ENCODE measurements at places on chromosomes 3 and 15.

GRCh38 chr3:21668012-21668411 lies 83.0 kb downstream of the ZNF385D start:
- DNase-seq, result no peak

GRCh38 chr15:38406436-38406835 lies 47.5 kb upstream of the FAM98B start:
- DNase-seq, result no peak

DNA sequence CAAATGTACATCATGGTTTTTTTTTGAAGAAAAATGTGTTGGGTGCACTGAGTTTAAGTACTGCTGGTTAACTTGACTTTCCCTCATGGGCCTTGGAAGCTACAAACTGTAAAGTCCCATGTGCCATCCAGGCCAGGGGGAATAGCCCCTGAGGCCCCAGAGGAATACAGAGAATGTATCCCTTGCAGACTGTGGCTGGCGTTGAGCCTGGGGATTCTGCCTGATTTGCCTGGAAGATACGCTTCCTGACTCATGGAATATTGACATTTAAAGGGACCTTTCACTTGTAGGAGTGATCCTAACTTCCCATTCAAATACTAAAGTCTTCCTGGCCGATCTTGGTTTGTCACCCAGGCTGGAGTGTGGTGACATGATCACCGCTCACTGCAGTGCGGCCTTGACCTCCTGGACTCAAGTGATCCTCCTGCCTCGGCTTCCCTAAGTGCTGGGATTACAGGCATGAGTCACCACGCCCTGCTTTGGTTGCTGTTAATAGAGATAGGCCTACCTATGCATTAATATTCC lies 42.0 kb downstream of the ADAMTSL3 start:
- DNase-seq, result no peak

GRCh38 chr3:53158765-53159155 lies 2.2 kb upstream of the PRKCD start:
- DNase-seq, result no peak

GRCh38 chr3:112084980-112085705 lies 1.0 kb upstream of the C3orf52 start:
- DNase-seq, result no peak

- no peak for DNase-seq
Observed at GRCh38 chr15:98865397-98866339, 141.9 kb downstream of the PGPEP1L start.

DNA sequence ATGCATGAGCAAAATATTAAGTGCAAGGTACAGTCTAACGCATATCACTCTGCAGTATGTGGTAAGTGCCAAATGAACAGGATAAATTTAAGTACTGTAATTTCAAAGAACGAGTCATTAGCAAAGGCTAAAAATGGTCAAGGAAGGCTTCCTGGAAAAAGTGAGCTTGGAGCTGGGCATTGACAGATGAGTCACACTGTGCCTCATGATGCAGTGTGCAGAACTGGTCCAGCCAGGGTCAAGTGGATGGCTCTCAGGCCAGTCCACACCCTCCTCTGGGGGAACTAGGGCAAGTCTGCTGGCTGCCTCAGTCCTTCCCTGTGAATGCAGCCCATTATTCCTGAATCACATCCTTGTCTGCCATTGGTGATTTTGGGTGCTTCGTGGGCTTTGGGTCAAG lies 76.3 kb downstream of the CACNA1D start:
- peak; percentile 34 for DNase-seq

DNA sequence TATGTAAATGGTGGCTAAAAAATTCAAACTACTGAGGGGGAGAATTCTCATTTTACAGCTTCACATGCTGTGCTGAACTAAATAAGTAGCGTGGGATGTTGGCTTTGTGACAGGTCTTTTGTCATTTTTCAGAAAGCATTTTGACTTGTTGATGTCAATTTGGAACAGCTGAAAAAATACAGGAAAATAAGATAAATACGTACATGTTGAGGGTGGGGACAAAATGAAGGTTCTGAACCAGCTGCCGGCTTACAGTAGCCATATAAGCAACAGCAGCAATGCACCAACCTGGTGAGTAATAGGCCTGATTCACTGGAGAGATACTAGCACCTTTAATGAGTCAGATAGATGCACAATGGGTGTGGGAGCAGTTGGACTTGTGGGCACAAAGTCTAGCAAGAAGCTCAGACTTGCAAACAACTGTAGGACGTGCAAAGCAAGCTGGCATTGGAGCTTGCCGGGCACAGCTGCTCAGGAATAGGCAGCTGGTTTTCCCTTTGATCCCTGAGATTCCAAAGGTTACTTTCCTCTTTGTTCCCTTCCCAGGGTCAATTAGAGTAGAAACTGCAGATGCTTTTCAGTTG lies 12.9 kb downstream of the B3GNT5 start:
- peak; percentile 99 for DNase-seq

DNA sequence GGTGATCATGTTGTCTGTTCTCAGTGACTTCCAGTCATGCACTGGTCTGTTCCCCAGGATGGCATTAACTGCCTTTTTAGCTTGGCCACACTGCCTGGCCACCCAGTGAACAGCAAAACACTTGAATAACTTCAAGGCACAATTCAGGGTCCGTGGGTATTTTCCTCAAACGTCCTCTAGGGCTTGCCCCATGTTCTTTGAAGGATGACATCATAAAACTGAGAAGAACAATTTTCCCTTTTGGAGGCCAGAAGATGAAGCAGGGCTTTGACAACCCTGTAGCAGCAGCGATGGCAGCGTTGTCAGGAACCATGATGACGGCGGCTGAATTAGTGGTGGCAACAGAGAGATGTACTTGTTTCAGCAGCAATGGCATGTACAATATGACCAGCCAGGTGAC lies 465.9 kb upstream of the ONECUT1 start:
- DNase-seq, result no peak

DNA sequence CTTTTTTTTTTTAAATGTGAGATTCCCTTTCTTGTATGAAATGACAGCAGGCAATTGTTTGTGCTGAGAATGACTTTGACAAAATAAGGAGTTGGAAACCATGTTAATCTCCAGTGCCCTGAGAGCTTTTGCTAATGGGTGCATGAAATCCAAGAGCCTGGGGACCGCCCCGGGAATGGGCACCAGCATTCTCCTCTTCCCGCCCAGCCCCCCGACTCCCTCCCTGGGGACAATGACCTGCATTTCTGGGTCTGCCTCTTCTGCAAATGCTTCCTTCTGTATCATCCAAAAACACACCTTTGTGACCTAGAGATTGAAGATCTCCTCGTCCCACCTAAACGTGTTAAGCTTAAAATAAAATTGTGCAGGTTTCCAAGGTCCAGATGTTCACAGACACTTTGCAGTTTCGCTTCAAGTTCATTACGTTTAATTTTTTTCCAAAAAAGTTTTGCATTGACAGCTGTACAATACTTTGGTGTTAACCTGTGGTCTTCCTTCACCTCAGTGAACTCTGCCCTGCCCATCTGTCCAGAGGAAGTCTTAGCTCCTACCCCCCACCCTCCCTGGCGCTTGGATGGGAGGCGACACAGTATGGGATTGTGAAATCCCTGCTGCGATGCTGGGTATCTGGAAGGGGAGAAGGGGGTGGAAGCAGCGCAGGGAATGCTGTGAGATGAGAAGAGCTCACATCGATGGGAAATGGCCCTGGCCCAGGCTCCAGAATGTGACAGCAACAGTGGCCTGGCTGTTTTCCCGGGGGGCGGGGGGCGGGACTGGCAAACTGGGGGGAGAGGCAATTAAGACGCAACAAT lies 50.1 kb downstream of the TLE3 start:
- DNase-seq, result no peak

- peak; percentile 10 for DNase-seq
Observed at GRCh38 chr3:111315930-111316587, 225.9 kb upstream of the CD96 start.

DNA sequence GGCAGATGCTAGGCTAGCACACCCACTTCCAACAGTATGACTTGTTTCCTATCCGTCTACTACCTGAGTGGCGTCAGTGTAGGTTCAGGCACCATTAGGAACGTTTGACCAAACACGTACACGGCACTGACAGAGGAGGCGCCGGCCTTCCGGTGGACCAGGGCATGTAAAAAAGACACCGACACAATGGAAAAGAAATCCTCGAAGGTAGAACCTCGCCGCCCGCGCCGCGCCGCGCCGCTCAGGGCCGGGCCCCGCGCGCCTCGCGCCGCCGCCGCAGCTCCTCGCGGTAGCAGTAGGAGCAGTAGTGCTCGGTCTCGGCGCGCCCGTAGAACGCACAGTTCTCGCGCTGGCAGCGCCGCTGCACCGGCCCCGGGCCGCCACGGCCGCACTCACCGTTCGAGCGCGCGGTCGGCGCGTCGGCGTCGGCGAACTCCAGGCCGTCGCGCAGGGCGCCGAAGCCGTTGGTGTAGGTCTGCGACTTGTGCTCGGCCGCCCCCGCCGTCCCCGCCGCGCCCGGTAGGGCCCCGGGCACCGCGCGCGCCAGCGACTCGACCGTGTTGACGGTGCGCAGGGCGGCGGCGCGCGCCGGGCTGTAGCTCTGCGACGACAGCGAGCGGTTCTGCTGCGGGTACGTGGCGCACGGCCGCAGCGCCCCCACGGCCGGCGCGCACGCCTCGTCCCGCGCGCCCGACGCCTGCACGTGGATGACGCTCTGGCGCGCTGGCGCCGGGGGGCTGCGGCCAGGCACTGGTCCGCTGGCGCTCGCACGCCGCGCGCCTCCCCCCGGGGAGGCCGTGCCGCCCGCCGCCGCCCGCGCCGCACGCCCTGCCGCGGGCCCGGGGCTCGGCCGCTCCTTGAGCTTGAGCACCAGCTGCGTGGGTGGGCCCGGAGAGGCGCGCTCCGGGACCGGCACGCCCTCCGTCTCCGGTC lies 156.7 kb downstream of the KLF13 start:
- DNase-seq, result no peak

DNA sequence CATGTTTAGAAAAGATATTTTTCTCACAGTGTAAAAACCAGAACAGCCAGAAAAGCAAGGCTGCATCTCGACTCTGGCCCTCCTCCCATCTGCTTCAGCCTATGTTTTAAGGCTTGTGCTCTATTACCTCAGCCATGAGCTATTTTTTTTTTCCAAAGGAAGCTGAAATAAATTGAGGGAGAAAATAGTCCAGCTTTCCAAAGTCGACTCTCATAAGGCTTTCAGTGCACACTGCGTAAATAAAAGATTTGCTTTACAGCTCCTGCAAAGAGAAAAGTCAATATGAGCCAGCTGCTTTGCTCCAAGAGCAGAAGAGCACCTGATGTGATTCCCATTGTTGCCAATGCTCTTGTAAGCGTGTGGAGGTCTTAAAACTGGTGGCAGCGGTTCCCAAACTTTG lies 26.7 kb downstream of the SCG3 start:
- DNase-seq, result no peak

DNA sequence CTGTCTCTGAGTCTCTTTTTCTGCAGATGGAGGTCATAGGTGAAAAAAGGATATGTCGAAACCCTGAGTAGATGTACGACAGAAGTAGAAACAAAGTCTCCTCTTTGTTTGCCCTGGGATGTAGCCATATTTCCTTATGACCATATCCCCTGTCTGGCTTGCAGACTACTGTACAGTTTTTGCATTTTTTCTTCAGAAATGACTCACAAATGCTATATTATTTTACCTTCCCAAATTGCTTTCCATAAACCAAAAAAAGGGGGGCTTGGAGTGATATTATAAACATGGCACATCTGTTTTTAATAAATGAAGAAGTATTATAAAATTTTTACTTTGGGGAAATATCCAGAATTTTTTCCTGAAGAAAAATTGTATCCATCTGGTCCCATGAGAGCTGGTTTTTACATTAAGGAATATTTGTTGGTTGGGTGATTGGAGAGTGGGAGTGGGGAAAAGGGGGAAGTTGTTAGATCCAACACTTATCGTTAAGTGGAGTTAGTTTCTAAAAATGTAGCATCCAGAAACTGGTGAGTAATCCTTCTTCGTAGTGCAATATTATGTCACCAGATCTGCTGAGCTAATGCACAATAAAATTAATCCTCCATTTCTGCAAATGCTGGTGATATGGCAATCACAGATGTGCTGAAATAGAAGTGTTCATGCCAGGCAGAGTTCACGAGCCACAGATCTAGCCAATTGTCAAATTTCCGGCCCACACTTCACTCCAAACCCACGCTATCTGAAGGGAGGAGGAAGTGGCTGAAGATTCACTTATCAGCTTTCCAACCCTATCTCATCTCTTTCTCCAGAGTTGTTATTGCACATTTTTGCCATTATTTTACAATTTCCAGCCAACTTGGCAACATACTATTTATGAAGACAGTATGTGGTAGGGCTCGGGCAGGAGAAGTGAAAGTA lies 313.6 kb upstream of the ATP11B start:
- no peak for DNase-seq

DNA sequence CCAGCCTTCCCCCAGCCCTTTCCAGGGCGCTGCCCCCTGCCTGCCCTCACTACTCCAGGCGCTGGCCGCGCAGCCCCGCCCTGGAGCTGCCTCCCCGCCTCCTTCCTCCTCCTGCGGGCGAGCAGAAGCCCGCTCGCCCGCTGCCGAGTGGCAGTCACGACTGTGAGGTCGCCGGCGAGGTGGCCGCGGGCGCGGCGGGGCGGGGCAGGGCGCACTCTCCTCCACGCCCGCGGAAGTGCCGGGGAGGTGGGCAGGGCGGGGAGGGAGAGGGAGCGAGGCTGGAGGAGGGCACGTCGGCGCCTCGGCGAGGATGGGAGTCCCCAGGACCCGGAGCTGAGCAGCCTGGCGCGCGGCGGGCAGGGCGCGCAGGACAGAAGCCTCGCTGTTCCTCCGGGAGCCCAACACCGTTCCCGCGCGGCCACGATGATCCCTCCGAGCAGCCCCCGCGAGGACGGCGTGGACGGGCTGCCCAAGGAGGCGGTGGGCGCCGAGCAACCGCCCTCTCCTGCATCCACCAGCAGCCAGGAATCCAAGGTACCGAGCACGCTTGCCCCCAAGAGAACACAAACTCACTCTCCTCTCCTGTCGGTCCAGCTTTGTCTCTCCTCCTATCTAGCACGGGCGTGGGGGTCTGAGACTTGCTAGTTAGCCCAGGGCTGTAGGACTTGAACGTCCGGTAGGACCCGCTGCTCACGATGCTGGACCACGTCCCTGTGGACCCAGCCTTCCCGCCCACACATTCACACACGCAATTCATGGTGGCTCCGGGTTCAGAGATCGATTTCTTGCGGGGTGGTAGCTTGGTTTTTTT lies at the start of gene STAC:
Gene STAC, plus strand, starts transcription at position 284 of the 811 bp plus-strand sequence. Its CDS starts 140 bp downstream, at position 424.
- DNase-seq, result no peak

- no peak for DNase-seq
Observed at GRCh38 chr3:126750756-126751121, 46.7 kb downstream of the CHCHD6 start.

- DNase-seq, result no peak
Observed at GRCh38 chr15:69940441-69941300, 157.0 kb downstream of the TLE3 start.

DNA sequence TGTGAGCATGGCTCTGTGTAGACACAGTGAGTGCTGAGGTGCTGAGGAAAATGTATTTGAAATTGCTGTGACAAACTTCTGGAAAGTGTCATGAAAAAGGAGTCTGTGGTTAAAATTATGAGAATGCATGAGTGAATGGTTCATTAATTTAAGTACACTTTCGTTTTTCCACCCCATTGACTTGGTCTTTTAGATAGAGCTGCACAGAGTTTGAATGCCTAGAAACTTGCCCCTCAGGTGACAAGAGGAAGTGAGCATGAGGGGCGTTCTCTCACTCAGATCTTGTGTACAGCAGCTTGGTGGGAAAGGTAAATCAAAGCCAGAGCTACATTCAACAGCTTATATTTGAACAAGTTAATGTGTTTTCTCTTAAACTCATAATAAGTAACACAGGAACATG lies 296.8 kb downstream of the WDR72 start:
- DNase-seq, result no peak

Data from epithelial cell of prostate (primary cell).